ENCODE measurements at places on chromosomes 3 and 15. TPM values are rescaled to one million over a fixed set of nuclear protein-coding genes. Genes with fewer than 3 reads are reported as not detected.

SMCO1 gene
- not detected for polyA plus RNA-seq

CFAP100 gene
- not detected for polyA plus RNA-seq

TNFSF10 gene
- polyA plus RNA-seq: 33.5 TPM

SNAP23 gene
- 113 TPM for polyA plus RNA-seq

ALPK3 gene
- polyA plus RNA-seq: not detected

ZNF860 gene
- 27.7 TPM for polyA plus RNA-seq

CFAP91 gene
- not detected for polyA plus RNA-seq

CLDN18 gene
- polyA plus RNA-seq: not detected
